ENCODE measurements at places on chromosomes 1 and 21.

GRCh38 chr21:25405984-25406383 is 201.3 kb downstream of the MRPL39 start:
- no peak for DNase-seq

- DNase-seq: peak; percentile 42
Observed at GRCh38 chr1:56798053-56798471, 21.1 kb downstream of the FYB2 start.

DNA sequence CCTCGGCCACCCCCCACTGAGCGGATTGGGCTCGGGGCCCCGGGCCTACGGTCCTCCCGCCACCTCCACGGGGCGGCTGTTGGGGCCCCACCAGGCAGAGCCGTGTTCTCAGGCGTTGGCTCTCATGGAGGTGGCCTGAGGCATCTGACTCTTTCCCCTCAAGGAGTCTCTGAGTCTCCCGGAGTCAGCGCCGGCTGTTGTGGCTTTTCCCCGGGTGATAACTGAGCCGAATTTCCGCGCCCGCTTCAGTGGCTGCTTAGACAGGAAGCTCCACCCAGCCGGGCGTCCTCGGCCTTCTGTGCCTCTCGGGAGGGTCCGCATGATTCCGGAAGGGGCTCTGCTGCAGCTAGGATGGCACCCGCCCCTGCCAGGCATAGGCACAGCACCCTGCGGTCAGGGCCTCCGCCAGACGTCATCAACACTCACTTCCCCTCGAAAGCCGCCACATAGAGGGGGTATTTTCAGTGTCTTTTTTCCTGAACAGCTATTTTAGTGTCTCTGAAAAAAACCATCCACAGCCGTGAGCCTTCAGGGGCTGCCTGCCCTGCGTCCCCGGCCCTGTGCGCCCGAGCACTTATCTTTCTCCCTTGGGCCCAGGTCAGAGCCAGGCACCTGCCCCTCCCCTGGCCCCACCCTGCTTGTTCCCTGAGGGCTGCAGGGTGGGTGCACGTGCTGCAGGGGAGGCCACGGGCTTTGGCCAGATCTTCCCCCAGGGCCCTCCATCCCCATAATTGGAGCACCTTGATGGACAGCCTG is 72.9 kb downstream of the SKI start:
- DNase-seq: no peak

- DNase-seq: peak; percentile 64
Observed at GRCh38 chr1:36446271-36446670, 4.0 kb downstream of the OSCP1 start.

DNA sequence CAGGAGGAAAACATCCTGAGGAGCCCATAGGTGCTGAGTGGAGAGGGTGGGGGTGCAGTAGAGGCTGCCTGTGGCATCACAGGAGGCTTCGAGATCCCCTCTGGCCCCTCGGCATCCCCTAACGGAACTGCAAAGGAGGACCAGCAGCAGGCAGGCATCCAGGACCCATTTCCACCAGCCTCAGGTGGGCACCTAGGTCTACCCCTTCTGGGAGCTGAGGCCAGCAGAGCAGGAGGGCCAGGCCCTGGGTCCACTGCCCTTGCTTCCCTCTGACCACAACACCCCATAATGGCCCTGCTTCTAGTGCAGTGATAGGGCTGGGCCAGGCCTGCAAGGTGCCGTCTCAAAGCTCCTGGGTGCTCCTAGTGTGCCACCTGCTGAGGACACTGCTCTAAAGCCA is 723.0 kb downstream of the PTPRU start:
- no peak for DNase-seq

Data from neural progenitor cell (in vitro differentiated cells).